Occipital lobe (tissue), 3 donors: ENCODE measurements at places on chromosomes 3 and 15. TPM values are rescaled to one million over a fixed set of nuclear protein-coding genes. Genes with fewer than 3 reads are reported as not detected.

The C3orf85 gene
- not detected for total RNA-seq

The FES gene
- total RNA-seq = 4.8 TPM

The MESP1 gene
- total RNA-seq = 1.6 TPM

DNA sequence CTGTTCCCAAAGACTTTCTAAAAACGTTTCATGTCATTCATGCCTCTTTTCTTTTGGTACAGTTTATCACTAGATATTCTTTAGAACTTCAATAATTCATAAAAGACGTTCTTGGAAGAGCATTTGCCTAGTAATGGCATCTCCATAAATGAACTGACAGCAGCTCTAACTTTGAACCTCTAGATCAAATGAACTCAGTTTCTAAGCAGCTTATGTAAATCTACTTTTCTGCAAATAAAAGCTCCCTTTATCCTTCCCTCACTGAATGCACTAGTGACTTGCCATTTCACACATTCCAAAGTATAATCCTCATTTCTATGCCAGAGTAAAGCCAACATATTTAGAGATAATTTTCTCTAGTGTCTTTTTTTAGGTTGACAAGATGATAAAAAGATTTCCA is 85.2 kb downstream of the ZMAT3 start:
- DNase-seq = no peak

DNA sequence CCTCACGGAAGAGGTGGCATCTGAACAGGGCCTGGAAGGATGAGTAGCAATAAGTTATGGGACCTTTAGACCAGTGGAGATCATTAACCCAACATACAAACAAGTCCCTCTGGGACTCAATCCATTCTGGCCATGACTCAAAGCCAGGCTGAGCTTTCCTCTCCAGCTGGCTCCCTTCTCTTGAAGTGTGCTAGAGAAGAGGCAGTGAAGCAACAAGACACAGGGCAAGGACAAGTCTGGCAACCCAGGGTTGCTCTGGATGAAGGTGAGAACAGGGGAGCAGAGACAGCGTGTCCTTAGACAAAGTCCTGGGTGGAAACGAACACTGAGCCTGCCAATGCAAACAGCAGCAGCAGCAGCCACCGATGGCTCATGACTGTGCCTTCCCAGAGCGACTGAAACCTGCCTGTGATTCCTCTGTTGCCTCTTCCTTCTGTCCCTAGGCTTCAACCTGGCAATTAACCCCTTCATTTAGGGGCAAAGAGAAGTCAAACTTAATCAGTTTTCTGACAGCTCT is 86.8 kb downstream of the BDH1 start:
- no peak for DNase-seq

- no peak for DNase-seq
Observed at GRCh38 chr15:51642696-51643095, 20.1 kb upstream of the DMXL2 start.
